CD4-positive, alpha-beta T cell treated with Interferon gamma for 1 hour (primary cell): ENCODE measurements at places on chromosomes 7 and 10.
A peak's percentile ranks its signal among the peaks of the same experiment; 100 is the strongest.

DNA sequence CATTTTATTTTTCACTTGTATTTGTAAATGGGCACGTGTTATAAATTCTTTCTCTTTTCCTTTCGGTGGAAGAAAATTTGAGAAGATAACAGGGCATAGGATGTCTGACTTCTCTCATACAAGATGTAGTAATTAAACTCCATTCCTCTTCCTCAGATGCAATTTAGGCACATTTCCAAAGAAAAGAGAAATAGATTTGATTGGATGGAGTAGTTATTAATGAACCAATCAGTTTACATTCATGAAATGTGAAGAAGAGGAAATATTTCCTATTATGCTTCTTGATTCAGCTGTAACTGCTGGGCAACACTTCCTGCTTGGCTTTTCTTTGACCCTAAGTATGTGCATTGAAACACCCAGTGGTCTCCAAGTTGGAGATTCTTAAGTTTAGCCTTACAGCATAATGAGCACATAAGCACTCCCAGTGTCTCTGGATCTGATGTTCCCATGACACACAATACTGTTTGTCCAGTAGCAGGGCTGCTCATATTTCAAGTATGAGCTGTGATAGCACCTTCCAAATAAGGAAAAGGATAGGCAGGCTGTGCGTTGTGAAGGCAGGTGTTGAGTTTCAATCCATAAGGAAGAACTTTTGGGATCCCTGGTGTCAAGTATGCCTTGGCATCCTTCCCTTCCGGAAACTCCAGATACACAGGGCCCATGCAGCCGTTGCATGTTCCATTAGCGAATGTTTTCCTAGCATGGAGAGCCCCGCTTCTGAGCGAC is 33.4 kb upstream of the COBL start:
- DNase-seq, result no peak

- no peak for DNase-seq
Measured at GRCh38 chr10:103479135-103479534, at the start of gene CALHM3. CALHM3 (minus strand) TSS chr10:103479240; CDS start chr10:103479032, 208 bp downstream.

- no peak for DNase-seq
Measured at GRCh38 chr10:18664841-18665478, 5.7 kb downstream of the ARL5B start.

DNA sequence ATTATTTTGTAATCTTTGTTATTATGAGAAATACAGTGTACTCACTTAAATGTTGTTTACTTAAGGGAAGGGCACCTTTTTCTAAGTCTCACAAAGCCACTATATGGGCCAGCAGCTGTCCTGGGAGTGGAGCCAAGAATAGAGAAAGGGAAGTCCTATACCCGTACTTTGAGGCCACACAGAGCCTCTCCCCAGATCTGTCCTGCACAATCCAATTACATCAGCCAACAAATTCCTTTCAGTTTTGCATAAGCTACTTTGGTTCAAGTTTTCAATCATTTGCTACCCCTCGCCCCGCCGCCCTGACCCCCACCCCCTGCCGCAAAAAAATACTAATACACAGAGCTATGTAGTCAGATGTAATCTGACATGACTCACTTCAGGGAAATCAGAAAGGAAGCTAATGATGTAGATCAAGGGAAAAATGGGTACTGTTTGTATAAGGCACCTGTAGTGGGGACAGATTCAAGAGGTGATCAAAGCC is 297.4 kb upstream of the NEBL start:
- DNase-seq, result no peak

DNA sequence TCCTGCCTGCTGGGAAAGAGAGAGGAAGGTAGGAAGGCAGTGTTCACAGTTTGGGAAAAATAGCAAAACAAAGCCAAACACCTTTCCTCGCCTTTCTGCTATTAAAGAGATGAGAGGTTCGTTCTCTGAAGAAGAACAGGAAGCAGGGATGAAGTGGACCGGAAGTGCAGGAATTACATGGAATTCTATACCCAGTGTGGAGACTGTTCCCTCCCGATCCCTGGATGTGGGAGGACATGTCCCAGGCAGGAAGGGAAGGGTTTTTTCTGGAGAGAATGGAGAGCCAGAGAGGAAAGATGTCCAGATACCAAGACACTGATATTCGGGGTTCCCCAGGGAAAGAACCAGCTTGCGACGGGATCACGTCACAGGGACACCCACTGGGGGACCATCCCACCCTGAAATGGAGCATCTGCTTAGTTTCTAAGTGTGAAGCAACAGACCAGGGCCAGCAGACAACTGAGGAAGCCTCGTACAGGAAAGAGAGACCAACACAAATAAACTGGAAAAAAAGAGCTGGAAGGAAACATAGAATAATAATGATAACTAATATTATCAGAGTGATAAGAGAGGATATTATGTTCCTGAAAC is 187.6 kb downstream of the PRPF18 start:
- no peak for DNase-seq

DNA sequence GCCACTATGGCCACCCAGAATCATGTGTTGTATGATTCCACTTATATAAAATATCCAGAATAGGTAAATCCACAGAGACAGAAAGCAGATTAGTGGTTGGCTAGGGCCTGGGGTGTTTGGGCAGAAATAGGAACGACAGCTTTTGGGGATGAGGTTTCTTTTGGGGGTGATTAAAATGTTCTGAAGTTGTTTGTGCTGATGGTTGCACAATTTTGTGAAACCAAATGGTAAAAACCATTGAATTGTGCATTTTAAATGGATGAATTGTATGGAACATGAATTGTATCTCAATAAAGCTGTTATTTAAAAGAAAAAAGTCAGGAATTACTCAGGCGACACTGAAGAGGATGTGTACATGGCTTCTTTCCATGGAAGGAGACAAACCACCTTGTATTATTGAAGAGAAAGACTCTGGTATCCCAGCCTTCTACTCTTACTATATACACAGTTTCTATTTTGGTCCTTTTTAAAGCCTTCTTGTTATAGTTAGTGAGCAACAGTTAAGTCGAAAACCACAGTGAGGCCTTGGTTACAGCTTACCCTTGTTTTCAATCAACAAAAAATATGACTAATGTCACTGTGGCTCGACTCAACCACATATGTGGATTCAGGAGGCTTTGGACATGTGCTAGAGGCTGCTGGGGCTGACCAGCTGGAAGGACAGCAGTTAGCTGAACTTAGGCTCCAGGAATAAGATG is 57.1 kb upstream of the KMT2E start:
- peak; percentile 31 for DNase-seq

GRCh38 chr10:69780077-69780476 is 21.6 kb upstream of the COL13A1 start:
- no peak for DNase-seq
